RPMI7951 (cell line): ENCODE measurements at places on chromosomes 1 and 21.

DNA sequence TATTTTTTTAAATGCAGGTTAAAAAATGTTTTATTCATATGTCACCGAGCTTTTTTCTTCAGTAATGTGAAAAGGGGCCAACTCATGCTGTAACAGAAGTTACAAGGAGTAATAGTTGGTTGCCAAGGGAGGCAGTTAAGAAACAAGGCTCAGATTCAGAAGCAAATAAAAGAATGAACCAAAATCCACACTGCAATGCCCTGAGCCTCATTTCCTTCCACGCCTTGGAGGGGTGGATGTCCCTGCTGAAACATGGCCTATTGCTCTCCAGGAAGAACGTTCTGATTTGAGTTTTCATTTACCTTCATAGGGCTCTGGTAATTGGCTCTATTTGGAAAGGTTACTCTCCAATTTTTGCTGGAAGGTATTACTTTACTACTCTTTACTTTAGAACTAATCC, 24.4 kb downstream of the ALG14 start:
- no peak for DNase-seq

DNA sequence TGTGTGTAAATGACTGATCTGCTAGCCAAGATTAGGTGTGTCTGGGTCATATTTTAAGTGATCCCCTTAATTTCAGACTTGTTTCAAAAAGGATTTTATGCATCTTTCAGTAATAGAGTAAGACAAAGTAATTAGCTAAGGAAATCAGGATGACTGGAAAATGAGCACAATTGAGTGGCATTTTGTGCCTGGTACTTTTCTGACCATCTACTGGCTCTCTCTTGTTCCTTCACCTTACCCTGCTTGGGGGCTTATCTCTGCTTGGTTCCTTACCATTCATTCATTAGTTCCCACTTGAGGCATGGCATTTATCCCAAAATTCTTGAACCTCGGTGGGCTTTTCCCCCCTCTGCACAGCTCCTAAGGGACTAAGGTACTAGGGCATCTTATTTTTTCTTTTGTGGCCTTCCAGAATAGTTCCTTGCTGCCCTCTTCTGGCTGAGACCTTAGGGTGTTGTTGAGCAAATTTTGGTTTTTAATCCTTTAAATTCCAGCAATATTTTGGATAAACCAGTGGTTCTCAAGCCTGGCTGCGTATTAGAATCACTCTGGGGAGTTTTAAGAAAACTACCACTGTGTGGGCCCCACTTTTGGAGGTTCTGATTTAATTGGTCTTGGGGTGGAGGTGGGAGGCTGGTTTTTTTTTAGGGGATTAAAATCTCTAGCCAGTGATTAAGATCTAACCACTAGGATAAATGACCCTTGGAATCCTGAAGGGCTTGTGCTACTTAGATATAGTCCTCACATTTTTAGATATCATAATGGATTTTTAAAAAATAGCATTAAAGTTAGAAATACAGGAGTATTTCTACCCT, 50.8 kb downstream of the HS2ST1 start:
- peak; percentile 33 for DNase-seq

GRCh38 chr1:76158126-76158525, 83.6 kb downstream of the ST6GALNAC3 start:
- DNase-seq = no peak

DNA sequence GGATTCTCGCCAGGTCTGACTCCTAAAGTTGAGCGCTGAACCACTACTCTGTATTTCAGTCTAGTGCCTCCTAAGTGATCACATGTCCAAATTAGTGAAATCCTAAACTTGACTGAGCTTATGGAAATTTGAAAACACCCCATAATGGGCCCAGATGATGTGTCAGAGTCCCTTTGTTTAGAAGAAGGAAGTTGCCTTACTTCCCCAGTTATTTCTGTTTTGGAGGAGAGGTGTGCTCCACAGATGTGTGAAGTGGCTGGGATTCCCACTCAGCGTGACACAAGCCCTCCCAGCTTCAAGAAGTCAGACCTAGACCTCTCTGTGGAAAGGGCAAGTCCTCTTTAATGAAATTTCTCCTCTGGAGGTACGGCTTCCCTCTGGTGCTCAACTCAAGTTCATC, 188.8 kb downstream of the TTLL7 start:
- DNase-seq = no peak

- DNase-seq = peak; percentile 73
Observed at GRCh38 chr1:93552741-93553455, 105.0 kb downstream of the FNBP1L start.

- DNase-seq = no peak
Observed at GRCh38 chr1:175802407-175803123, 59.2 kb upstream of the TNR start.

- DNase-seq = no peak
Observed at GRCh38 chr1:85343213-85343611, 66.8 kb upstream of the BCL10 start.

DNA sequence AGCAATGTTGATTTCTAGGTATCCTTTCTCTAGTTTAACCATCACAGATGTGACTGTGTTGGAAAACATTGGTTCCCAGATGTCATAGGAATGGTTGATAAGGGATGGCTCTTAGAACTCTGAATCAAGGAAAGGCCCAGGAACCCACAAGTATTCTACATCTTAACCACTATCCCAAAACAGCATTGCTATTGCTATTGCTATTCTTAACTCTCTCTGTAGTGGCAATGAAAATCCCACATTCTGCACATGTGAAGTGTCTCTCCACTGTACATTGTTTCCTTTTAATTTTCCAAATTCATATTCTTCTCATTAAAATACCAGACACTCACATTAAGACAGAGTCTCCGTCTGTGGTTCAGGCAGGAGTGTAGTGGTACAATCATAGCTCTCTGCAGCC, 420.4 kb upstream of the RUNX1 start:
- DNase-seq = no peak

- DNase-seq = no peak
Observed at GRCh38 chr1:153688736-153689328, 10.3 kb downstream of the NPR1 start.

GRCh38 chr1:240031414-240031813, 60.3 kb upstream of the FMN2 start:
- peak; percentile 35 for DNase-seq

GRCh38 chr1:119964673-119965363, 68.5 kb upstream of the ADAM30 start:
- peak; percentile 60 for DNase-seq
